Type B pancreatic cell (in vitro differentiated cells): ENCODE measurements at places on chromosomes 1 and 21.

DNA sequence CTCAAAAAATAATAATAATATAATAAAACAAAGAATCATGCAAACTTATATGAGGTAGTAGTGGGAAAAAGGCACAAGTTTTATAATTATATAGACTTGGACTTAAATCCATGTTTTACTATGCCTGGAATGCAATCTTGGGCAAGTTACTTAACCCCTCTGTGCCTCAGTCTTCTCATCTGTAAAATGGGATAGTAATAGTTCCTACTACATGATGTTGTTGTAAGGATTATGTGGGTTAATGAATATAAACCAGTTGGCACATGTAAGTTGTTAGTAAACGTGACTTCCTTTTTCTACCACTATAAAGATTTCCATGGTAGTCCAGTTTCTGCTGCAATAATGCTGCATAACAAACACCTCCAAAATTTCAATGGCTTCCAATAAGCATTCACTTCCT is 10.8 kb upstream of the KIF14 start:
- H3K27me3 ChIP-seq: no peaks in the 10 kb centered on the region
- no peak overlapping the region for H3K4me3 ChIP-seq
- H3K4me1 ChIP-seq: no peaks in the 10 kb centered on the region
- no peak for DNase-seq
- no peak overlapping the region for H3K27ac ChIP-seq

DNA sequence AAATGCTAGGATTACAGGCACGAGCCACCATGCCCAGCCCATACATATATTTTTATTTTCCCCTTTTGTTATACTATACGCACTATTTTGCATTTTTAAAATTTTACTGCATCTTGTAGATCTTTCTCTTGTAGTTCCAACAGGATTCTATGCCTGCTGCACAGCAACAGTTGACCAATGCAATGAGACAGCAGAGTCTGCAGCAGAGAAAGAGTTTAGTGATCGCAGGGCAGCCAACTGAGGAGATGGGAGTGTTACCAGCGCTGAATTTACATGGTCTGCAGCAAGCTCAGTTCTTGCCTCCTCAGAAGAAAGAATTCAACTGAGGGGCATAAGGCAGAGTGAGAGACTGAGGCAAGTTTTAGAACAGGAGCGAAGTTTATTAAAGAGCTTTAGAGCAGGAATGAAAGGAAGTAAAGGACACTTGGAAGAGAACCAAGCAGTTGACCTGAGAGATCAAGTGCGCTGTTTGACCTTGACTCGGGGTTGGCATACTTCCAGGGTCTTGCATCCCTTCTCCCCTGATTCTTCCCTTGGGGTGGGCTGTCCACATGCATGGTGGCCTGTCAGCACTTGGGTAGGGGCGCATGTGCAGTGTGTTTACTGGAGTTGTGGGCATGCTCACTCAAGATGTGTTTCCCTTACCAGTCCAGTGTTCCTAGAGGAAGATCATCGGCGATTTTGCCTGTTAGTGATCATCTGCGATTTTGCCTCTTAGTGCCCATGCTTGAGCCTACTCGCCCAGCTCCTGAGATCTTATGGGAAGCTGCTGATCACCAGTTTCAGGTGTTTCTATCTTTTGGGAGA is 4.1 kb upstream of the MTOR start:
- H3K4me3 ChIP-seq: no peak overlapping the region
- H3K4me1 ChIP-seq: peaks cover 9% of the 10 kb centered on the region
- DNase-seq: no peak
- H3K27me3 ChIP-seq: no peaks in the 10 kb centered on the region
- no peak overlapping the region for H3K27ac ChIP-seq
- no peaks in the 10 kb centered on the region for H3K36me3 ChIP-seq

GRCh38 chr21:45001134-45002095 is 61.6 kb downstream of the SLX9 start:
- H3K36me3 ChIP-seq: no peaks in the 10 kb centered on the region
- DNase-seq: no peak
- H3K27me3 ChIP-seq: no peaks in the 10 kb centered on the region
- no peak overlapping the region for H3K27ac ChIP-seq
- H3K4me3 ChIP-seq: no peak overlapping the region

DNA sequence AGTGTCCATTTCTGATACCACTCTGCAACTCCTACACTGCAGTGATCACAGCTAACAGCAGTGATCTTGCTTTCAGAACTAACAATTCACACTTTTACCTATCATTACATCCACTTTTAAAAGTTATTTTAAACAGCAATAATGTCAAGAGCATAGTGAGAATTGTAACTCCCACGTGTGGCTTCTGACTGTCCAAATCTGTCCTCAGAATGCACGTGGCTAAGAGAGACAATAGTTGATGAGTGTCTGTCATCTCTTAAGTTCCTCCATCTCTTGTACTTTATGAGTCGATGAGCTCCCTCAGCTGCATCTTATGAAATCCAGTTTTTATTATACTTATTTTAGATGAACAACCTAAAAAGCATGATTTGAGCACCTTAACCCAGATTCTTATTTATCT is 16.5 kb upstream of the CFHR5 start:
- no peaks in the 10 kb centered on the region for H3K4me1 ChIP-seq
- H3K27me3 ChIP-seq: no peaks in the 10 kb centered on the region
- no peak overlapping the region for H3K4me3 ChIP-seq
- H3K27ac ChIP-seq: no peak overlapping the region
- no peak for DNase-seq

DNA sequence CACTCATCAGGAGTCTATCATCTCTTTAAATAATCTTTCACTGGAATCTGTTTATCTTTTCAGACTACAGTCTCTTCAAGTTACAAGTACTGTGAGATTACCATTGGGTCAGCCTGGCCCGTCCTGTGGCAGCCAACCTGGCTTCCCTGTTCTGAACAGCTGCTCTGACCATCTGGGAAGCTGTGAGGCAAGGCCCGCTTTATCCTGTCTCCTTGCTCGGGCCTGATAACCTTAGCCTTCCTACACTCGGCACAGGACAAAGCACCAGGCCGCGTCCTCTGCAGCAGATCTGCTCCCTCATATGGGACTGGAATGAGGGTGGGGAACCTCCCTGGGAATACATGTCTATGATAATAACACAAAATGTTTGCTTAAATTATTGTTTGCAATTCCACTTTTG is 113.3 kb downstream of the PTPN14 start:
- H3K27me3 ChIP-seq: no peaks in the 10 kb centered on the region
- DNase-seq: no peak
- no peak overlapping the region for H3K4me3 ChIP-seq
- H3K27ac ChIP-seq: peak overlapping the region; percentile 58
- peaks cover 3% of the 10 kb centered on the region for H3K36me3 ChIP-seq

GRCh38 chr1:81314513-81315233 is 486.1 kb upstream of the ADGRL2 start:
- no peak for DNase-seq
- H3K36me3 ChIP-seq: peaks cover 5% of the 10 kb centered on the region

DNA sequence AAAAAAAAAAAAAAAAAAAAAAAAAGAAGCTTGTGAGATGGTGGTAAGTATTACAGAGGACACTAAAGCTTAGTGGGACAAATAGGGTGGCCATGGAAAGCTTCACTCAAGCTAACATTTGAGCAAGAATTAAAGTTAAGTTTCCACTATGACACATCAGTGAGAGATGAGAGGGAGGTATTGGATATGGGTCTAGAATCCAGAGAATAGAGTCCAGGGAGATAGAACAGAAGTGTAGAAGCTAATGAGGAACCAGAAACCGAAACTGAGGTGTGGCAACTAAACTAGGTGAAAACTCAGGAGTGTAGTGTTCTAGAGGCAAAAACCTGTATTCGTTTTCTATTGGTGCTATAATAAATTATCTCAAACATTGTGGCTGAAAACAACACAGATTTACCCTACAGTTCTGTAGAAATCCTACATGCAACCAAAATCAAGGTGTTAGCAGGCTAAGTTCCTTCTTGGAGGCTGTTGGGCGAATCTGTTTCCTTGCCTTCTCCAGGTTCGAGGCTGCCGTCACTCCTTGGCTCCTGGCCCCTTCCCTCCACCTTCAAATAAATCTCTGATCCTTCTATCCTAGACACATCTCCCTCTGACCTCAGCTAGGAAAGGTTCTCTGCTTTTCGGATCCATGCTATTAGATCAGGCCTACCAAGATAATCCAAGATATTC is 36.2 kb downstream of the PTP4A2 start:
- no peak overlapping the region for H3K4me3 ChIP-seq
- DNase-seq: no peak
- H3K36me3 ChIP-seq: peaks cover 7% of the 10 kb centered on the region
- H3K4me1 ChIP-seq: no peaks in the 10 kb centered on the region
- no peak overlapping the region for H3K27ac ChIP-seq

DNA sequence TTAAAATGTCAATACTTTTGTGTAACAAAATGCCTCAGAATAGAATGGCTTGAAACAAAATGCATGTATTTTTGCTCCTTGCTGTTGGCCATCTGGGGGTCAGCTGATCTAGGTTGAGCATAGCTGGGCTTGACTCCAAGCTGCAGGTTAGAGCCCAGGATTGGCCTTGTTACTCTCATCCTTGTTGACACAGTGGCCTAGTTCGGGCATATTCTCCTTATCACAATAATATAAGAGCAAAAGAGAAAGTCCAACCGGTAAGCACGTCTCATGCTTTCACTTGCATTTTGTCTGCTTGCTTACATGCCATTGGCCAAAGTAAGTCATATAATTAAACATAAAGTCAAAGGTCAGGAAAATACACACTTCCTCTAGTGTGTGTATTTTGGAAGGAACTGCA is 456.2 kb downstream of the KCNT2 start:
- DNase-seq: no peak
- H3K27ac ChIP-seq: no peak overlapping the region
- no peak overlapping the region for H3K4me3 ChIP-seq
- no peaks in the 10 kb centered on the region for H3K27me3 ChIP-seq
- H3K4me1 ChIP-seq: no peaks in the 10 kb centered on the region

DNA sequence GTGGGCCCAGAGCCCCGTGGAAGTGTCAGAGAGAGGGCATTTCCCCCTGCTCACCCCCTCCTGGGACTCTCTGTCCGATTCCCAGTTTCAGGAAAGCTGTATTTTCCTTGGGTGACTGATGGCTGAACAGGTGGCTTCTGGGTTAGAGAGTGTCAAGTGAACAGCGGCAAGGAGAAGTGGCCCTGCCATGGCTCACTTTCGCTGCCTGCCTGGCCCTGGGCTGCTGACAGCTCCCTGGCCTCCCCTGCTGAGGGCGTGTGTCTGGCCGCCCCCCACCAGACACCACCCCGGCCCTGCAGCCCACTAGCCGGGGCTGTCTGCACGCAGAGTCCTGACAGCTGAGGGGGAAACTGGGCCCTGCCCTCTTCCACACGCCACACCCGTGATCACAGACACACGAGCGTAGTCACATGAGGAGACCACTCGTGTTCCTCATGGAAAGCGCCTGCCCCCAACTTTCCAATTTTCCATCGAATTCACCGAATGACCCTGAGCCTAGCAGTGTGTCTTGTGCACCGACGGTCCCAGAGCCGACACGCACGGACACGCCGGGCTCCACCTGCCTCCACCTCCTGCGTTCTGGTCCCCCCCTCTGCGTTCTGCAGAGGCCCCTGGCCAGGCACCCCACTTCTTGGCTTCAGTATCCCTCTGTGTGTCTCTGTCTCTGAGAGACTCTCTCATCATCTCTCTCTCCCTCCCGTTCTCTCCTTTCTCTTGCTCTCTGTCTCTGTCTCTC is 60.6 kb upstream of the CASZ1 start:
- H3K36me3 ChIP-seq: no peaks in the 10 kb centered on the region
- H3K27ac ChIP-seq: no peak overlapping the region
- no peak for DNase-seq
- peaks cover 23% of the 10 kb centered on the region for H3K27me3 ChIP-seq

GRCh38 chr1:230114237-230114651 is 47.2 kb downstream of the GALNT2 start:
- peaks cover 7% of the 10 kb centered on the region for H3K27me3 ChIP-seq
- H3K36me3 ChIP-seq: peaks cover 8% of the 10 kb centered on the region
- DNase-seq: no peak
- H3K4me1 ChIP-seq: peaks cover 45% of the 10 kb centered on the region
- H3K4me3 ChIP-seq: no peak overlapping the region

DNA sequence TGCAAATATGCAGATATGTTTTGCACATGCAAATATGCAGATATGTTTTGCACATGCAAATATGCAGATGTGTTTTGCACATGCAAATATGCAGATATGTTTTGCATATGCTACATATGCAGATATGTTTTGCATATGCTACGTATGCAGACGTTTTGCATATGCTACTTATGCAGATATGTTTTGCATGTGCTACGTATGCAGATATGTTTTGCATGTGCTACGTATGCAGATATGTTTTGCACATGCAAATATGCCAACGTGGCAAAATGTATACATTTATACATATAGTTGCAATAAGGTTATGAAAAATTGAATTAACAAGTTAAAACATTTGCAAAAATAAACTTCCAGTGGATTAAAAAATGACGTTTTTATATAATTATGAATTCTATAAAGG is 30.8 kb upstream of the TP53BP2 start:
- DNase-seq: no peak
- peaks cover 2% of the 10 kb centered on the region for H3K27me3 ChIP-seq
- no peaks in the 10 kb centered on the region for H3K36me3 ChIP-seq
- H3K4me1 ChIP-seq: peaks cover 10% of the 10 kb centered on the region
- H3K27ac ChIP-seq: no peak overlapping the region
- H3K4me3 ChIP-seq: no peak overlapping the region

GRCh38 chr1:23793861-23794731 is 3.2 kb downstream of the LYPLA2 start:
- H3K36me3 ChIP-seq: no peaks in the 10 kb centered on the region
- DNase-seq: no peak
- H3K4me3 ChIP-seq: peak overlapping the region; percentile 28
- H3K27me3 ChIP-seq: no peaks in the 10 kb centered on the region

- peaks cover 39% of the 10 kb centered on the region for H3K4me1 ChIP-seq
- no peak for DNase-seq
- peaks cover 14% of the 10 kb centered on the region for H3K36me3 ChIP-seq
- H3K4me3 ChIP-seq: no peak overlapping the region
- peak overlapping the region; percentile 10 for H3K27ac ChIP-seq
- no peaks in the 10 kb centered on the region for H3K27me3 ChIP-seq
Measured at GRCh38 chr1:167755654-167756053, 33.9 kb downstream of the MPZL1 start.
